Glomerular endothelial cell (primary cell): ENCODE measurements at places on chromosomes 5 and 9. TPM values are rescaled to one million over a fixed set of nuclear protein-coding genes. Genes with fewer than 3 reads are reported as not detected.

Gene FOXD4L4
- total RNA-seq = 0.53 TPM in 1 of 2 replicates, not detected in the other

Gene ACER2
- 7.3 and 20.1 TPM in 2 replicates for total RNA-seq

DNA sequence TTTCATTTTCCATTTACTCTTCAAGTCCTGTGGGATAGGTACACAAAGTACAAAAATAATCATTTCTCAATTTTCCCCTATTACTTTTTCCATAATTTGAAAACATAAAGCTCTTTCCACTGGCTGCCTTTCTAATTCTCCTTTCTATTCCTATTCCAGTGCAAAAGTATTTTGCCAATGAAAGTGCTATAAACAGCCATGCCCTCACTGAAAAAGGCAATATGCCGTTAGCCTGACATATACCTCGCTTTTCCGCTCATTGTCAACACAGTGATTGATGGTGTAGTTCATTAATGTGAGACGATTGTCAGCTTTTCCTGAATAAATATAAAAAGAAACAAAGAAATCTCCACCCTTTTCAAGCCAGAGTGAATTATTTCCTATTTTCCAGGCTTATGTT, 97.5 kb downstream of the EBF1 start:
- DNase-seq = no peak

DNA sequence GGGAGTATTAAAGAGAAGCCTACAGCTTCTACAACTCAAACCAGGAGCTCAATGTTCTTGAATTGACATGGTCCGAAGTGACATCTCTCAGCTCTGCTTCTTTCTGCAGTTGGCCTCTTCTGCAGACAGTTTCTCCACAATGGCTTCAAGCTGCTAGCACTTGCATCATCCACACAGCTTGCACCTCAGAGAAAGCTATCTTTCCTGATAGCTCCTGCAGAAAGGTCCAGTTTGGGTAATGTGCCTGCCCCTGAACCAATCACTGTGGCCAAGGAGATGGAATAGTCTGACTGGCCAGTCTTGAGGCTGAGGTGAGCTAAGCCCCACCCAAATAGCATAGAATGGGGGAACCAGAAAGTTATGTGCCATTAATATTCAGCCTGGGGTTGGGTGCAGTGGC, 95.8 kb upstream of the ABCA1 start:
- DNase-seq = no peak

Gene BTNL9
- 0.15 and 2.8 TPM in 2 replicates for total RNA-seq

Gene CEP72
- total RNA-seq = 3.3 and 4.2 TPM in 2 replicates

- DNase-seq = no peak
These were observed 30.9 kb upstream of the OLFM1 start for GRCh38 chr9:135056541-135056940.

Gene AHRR
- total RNA-seq = 23.9 and 32.1 TPM in 2 replicates

DNA sequence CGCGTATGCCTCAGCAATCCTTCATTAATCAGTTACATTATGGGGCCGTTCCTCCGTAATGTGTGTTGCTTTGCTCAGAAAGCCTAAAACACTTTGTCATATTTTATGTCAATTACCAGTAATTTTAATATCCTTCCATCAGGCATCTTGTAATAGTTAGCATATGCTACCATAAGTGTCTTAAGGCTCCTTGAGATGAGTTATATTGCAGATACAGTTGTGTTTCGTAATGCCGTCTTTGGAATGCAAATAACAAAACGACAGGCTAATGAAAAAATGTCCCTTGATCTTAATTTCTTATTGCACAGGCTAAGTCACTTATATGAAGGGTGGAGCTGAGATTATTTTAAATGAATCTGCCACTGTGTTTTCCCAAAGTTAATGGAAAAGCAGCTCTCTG, 50.5 kb downstream of the TBCA start:
- DNase-seq = no peak

DNA sequence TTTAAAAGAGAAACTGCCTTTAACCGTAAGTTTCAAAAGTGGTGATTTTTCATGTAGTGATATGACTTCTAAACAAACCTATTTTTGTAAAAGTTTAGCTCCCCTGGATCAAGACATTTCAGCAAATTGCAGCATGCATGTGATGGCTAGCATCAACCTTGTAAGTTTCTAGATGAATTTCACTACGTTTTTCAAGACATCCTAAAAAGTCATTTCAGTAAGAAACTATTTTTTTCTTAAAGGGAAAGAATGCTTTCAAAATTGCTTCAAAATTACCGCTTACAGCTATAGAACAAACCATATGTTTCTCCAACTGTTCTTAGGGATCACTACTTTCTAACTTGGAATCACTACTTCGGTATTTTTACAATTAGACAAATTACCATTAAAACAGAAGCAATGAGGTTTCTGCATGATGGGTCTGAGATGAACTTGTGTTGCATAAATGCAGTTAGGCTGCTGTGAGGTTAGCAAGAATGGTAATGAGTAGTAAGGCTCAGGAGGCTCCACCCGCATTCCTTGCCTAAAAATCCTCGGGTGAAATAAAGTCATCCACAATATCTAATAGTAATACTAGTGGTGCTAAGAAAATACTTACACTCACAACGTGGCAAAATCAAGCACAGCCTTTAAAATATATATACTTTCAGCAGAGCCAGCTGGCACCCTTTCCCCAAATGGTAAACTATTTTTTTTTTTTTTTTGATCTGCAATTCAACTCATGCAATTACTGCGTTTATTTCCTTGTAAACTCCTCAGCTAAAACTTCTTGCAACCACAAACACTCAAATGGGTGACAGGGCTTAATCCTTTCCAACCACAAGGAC, 53.8 kb downstream of the CDC14B start:
- no peak for DNase-seq

Gene TMEM171
- 1.7 and 2.3 TPM in 2 replicates for total RNA-seq

- no peak for DNase-seq
These were observed 100.9 kb downstream of the DPYSL3 start for GRCh38 chr5:147408980-147409379.

Gene SPACA9
- 3.2 TPM in 2 replicates for total RNA-seq

- no peak for DNase-seq
These were observed 29.8 kb upstream of the TMEM161B start for GRCh38 chr5:88298425-88298824.

Gene C5orf52
- not detected in 2 replicates for total RNA-seq

- no peak for DNase-seq
These were observed 190.8 kb upstream of the SEMA6A start for GRCh38 chr5:116765441-116765840.

GRCh38 chr5:41843456-41844370, 26.5 kb downstream of the OXCT1 start:
- no peak for DNase-seq

DNA sequence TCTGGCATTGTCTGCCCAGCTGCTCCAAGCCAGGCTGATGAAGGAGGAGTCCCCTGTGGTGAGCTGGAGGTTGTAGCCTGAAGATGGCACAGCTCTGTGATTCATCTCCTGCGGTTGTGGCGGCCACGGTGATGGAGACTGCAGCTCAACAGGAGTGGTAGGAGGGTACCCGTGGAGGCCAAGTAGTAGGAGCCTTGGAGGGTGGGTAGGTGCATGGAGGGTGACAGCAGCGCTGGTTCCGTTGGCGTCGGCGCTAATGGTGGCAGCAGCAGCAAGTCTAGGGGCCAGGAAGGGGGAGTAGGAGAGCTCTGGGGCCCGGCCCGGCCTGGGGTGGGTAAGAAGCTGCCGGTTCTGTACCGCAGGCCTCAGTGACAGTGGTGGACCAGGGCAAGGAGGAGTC, 22.4 kb upstream of the TRIM52 start:
- no peak for DNase-seq

GRCh38 chr9:92100237-92100911, 14.8 kb downstream of the SPTLC1 start:
- DNase-seq = no peak

- no peak for DNase-seq
These were observed 54.6 kb downstream of the MVB12B start for GRCh38 chr9:126381195-126381594.

Gene FYB1
- not detected in 2 replicates for total RNA-seq

DNA sequence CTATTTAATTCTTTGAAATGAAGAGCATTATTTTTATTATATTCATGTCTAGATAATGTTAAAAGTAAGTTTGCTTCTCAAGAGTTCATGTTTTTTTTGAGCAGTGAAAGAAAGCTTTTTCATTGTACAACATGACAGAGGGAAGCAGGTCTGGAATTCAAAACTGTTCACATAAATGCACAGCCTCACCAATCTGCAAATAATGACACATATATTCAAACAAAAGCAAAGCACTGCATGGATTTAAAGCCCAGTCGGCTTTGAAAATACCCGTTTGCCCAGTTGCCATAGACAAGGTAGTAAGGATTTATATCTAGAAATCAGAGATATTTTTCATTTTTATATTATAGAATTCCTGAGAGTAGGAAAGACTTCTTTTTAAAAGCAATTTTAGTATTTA, 201.8 kb downstream of the CD180 start:
- no peak for DNase-seq

Gene LCN1
- not detected in 2 replicates for total RNA-seq

Gene EIF4E1B
- total RNA-seq = 0.06 TPM in 1 of 2 replicates, not detected in the other

DNA sequence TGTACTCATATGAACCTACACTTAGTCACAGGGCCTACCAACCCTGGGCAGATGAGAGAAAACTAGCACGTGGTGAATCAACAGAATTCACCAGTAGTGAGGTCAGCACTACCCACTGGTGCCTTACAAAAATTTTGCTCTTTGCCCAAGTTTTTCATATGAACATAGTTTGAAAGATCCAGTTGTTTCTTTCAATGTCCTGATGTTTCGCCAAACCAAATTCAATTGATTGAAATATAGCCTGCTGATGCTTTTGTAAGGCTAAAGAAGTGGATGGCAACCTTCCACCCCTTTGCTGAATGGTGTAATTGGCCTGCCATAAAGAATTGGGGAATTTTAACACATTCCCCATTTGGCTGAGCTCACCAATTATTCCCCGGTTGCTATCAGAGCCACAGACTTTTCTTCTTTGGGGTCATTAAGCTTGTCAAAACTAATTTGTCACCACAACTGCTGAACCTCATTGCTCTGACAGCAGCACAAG, 339.2 kb downstream of the GLIS3 start:
- no peak for DNase-seq

DNA sequence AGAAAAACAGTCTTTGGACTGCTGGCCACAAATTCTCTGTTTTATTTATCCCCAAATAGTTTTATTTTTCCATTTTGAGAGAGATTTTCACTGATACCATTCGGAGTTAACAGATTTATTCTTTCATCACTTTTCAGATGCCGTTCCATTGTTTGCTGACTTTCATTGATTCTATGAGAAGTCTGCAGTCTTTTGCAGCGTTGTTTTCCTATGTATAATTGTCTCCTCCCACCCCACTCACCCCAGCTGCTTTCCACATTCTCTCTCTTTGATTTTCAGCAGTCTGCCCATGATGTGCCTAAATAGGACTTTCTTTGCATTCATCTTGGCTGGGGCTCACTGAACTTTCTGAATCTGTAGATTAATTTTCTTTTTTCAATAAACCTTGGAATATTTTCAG, 107.6 kb downstream of the C9orf50 start:
- no peak for DNase-seq
